Body of pancreas (tissue), 4 donors: ENCODE measurements at places on chromosomes 1 and 21. TPM values are rescaled to one million over a fixed set of nuclear protein-coding genes. Genes with fewer than 3 reads are reported as not detected.

OR2T29 gene
- not detected for total RNA-seq

EPHA2 gene
- total RNA-seq: 19.5 TPM

- no peak for DNase-seq
- H3K36me3 ChIP-seq: no peaks in the 10 kb centered on the region
- H3K27ac ChIP-seq: no peak overlapping the region
- H3K27me3 ChIP-seq: no peaks in the 10 kb centered on the region
Measured at GRCh38 chr1:150273311-150273710, 721 bp downstream of the C1orf54 start.

ARHGEF16 gene
- total RNA-seq: 22.1 TPM
